MCF 10A (cell line): ENCODE measurements at places on chromosomes 2 and 18. TPM values are rescaled to one million over a fixed set of nuclear protein-coding genes. Genes with fewer than 3 reads are reported as not detected.

- H3K4me1 ChIP-seq: peaks cover 13% of the 10 kb centered on the region
- H3K36me3 ChIP-seq: no peaks in the 10 kb centered on the region
- no peak within 1 kb of the TSS for H3K27ac ChIP-seq
- no peak for DNase-seq
- H3K27me3 ChIP-seq: no peaks in the 10 kb centered on the region
Observed at GRCh38 chr2:68734688-68735525, at the start of gene ARHGAP25. Gene ARHGAP25 (plus strand): TSS chr2:68734811. CDS start chr2:68735200, 389 bp downstream.

DNA sequence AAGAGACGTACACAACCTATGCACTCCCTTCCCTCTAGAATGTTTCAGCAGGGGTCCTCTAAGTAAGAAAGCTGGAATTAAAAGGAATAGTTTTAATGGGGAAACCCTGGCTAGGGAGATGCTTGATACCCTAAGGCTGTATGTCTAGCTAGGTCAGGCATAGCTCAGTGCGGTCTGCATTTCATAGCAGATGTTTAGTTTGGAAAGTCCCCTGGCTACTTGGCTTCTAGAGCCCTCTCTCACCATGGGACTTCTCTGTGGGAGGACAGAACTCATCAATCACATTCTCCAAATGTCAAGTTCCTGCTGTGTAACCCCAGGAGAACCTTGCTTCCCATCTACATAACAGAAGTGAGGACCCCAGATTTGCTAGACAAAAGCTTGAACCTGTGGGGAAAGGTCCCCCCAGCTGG lies 24.1 kb upstream of the ANXA4 start:
- no peak overlapping the region for H3K4me3 ChIP-seq
- H3K27me3 ChIP-seq: no peaks in the 10 kb centered on the region
- H3K27ac ChIP-seq: no peak overlapping the region
- H3K4me1 ChIP-seq: peaks cover 17% of the 10 kb centered on the region
- H3K36me3 ChIP-seq: peaks cover 6% of the 10 kb centered on the region
- DNase-seq: no peak

DNA sequence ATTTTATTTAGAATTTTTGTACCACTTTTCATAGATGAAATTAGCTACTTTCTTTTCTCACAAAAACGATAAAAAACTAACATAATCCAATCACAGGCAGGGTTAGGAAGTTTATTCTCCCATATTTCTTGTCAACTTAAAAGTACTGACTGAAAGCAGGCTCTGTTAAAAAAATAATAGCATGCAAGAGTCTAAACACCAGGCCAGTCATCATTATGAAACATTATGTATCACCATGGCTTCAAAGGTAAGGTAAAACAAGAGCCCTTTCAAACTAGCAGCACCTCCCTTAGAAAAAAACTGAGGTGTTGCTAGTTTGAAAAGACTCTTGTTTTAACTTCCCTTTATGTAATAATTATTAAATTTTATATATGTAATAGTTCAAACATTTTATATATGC lies 848.0 kb downstream of the RNF144A start:
- no peaks in the 10 kb centered on the region for H3K27me3 ChIP-seq
- H3K27ac ChIP-seq: no peak overlapping the region
- no peaks in the 10 kb centered on the region for H3K36me3 ChIP-seq
- no peaks in the 10 kb centered on the region for H3K4me1 ChIP-seq
- no peak for DNase-seq

DNA sequence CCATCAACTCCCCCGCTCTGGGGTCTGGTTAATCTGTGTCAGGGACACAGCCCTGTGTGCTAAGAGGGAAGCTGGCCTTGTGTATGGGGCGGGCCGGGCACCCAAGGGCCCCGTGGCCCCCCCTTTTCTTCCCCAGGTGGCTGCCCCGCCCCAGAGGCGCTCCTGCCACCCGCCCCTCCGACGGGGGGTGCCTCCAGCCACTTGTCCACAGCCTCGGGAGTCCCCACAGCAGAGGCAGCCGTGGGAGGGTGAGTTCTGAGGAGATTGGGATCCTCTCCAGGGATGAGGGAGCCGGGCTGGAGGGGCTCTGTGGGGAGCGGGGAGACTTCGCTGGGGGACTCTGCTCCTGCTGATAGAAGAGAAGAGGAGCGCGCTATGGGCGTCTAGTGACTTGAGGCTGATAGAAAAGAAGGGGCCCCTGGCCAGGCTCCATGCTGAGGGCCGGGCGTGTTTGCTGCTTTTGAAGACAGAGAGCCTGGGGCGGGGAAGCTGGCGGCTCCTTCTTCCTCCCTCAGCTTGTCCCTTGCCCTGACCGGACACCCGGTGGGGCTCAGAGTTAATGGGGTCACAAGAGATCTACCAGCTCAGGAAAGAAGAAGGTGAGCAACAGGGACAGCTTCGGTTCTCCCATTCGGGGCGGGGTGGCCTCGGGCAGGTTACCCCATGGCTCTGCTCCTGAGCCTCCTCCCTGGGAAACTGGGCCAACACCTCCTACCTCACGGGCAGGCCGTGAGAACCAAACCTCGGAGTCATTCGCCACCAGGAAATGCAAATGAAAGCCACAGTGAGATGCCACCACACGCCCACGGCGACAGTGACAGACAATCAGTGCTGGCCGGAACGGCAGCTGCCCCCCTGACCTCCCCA lies 89.4 kb upstream of the TAF1B start:
- peak; percentile 77 for DNase-seq
- peak overlapping the region; percentile 69 for H3K4me3 ChIP-seq
- H3K4me1 ChIP-seq: peaks cover 36% of the 10 kb centered on the region
- H3K27ac ChIP-seq: peak overlapping the region; percentile 82
- H3K36me3 ChIP-seq: no peaks in the 10 kb centered on the region

GRCh38 chr2:185676316-185676715 lies 62.3 kb upstream of the FSIP2 start:
- H3K4me3 ChIP-seq: no peak overlapping the region
- no peaks in the 10 kb centered on the region for H3K27me3 ChIP-seq
- DNase-seq: peak; percentile 7
- H3K4me1 ChIP-seq: no peaks in the 10 kb centered on the region
- no peaks in the 10 kb centered on the region for H3K36me3 ChIP-seq

DNA sequence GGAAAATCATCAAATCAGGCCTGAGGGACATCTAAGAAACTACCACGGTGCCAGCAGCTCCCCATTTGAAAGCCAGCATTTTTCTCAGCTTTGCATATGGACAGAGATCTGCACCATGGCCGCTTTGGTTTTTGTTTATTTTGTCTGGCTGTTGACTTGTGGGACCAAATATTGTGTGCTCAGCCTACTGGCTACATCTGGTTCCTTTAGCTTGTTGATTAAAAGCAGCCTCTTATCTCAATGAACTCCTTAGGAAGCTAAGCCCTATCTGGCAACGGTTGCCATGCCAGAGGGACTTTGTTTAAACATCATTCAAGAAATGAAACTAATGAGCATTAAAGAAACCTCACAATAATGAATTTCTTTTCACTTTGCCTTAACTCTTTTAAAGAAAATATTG lies 32.4 kb upstream of the CCDC150 start:
- DNase-seq: no peak
- no peaks in the 10 kb centered on the region for H3K36me3 ChIP-seq
- H3K4me3 ChIP-seq: no peak overlapping the region
- no peak overlapping the region for H3K27ac ChIP-seq
- H3K4me1 ChIP-seq: peaks cover 16% of the 10 kb centered on the region

DNA sequence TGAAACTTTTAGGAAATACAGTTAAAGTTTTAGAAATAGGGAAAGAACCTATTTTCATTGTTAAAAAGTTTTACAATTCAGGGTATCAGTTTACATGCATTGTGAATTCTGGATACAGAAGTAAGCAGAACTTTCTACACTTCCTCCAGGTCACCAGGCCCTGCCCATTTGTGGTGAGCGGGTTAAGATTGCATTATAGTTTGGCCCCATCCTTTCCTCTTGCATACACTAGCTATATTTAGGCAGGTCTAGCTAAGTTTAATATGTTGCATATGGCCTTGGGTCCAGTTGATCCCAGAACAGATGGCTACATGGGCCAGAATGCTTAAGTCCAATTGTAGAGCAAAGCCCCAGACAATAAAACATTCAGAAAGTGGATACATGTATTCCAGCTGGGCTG lies 4.8 kb downstream of the VWA3B start:
- H3K4me3 ChIP-seq: no peak overlapping the region
- no peaks in the 10 kb centered on the region for H3K36me3 ChIP-seq
- H3K27me3 ChIP-seq: no peaks in the 10 kb centered on the region

GRCh38 chr2:198337368-198337767 lies 533.0 kb downstream of the PLCL1 start:
- H3K27ac ChIP-seq: no peak overlapping the region
- no peaks in the 10 kb centered on the region for H3K36me3 ChIP-seq
- H3K27me3 ChIP-seq: peaks cover 80% of the 10 kb centered on the region
- DNase-seq: no peak
- H3K4me1 ChIP-seq: no peaks in the 10 kb centered on the region

- H3K36me3 ChIP-seq: no peaks in the 10 kb centered on the region
- no peaks in the 10 kb centered on the region for H3K4me1 ChIP-seq
- H3K27ac ChIP-seq: no peak overlapping the region
- no peak overlapping the region for H3K4me3 ChIP-seq
- no peak for DNase-seq
Observed at GRCh38 chr2:2083113-2083758, 247.8 kb downstream of the MYT1L start.

- H3K4me1 ChIP-seq: peaks cover 69% of the 10 kb centered on the region
- H3K4me3 ChIP-seq: peak overlapping the region; percentile 18
- DNase-seq: peak; percentile 38
- H3K36me3 ChIP-seq: peaks cover 43% of the 10 kb centered on the region
Observed at GRCh38 chr2:201126308-201127151, 10.6 kb downstream of the CFLAR start.

DNA sequence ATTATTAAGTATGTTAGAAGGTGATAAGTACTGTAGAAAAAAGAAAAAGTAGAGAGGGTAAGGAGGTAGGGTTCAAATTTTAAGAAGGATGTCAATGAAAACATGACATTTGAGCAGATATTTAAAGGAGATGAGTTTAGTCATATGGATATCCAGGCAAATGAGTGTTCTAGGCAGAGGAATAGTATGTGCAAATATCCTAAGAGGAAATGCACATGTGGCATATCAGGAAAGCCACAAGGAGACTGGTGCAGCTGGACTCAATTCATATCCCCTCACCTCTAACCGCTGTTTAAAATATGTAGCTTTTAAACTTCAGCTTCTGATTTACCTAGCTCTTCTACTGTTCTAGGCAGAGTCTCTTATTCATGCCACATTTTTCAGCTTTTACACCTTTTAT lies 9.5 kb downstream of the AGPS start:
- no peak for DNase-seq
- peaks cover 45% of the 10 kb centered on the region for H3K4me1 ChIP-seq
- peaks cover 4% of the 10 kb centered on the region for H3K36me3 ChIP-seq

GRCh38 chr18:79797518-79798345 lies at the start of gene KCNG2:
Gene KCNG2 (plus strand): TSS chr18:79797938. CDS start chr18:79863668, 65,730 bp downstream.
- no peaks in the 10 kb centered on the region for H3K36me3 ChIP-seq
- no peak within 1 kb of the TSS for H3K27ac ChIP-seq
- no peak for DNase-seq
- H3K4me3 ChIP-seq: no peak within 1 kb of the TSS
- no peaks in the 10 kb centered on the region for H3K4me1 ChIP-seq
- H3K27me3 ChIP-seq: peaks cover 12% of the 10 kb centered on the region

DNA sequence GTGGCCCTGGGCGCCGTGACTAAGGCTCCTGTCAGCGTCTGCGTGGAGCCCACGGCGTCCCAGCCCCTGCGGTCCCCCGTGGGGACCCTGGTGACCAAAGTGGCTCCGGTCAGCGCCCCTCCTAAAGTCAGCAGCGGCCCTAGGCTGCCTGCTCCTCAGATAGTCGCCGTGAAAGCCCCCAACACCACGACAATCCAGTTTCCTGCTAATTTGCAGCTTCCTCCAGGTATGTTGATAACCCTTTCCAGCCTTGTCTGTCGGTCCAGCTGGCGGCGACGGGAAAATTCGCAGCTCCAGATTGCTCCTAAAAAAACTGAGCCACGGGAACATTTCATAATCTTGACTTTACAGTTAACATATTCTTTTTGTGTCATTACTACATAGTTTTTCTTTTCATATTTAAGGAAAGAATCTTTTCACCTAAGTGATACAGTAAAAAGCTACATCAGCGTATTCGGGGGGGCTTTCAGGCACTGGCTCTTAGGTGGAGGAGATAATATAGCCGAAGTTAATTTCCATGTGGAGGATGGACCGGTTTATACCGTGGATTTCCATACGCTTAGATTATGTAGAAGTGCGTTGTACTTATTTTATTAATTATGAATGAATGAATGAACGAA lies 916 bp downstream of the TAF4B start:
- peak; percentile 34 for DNase-seq
- peaks cover 17% of the 10 kb centered on the region for H3K4me1 ChIP-seq
- H3K4me3 ChIP-seq: peak overlapping the region; percentile 93
- H3K27ac ChIP-seq: peak overlapping the region; percentile 99
- peaks cover 7% of the 10 kb centered on the region for H3K36me3 ChIP-seq

DNA sequence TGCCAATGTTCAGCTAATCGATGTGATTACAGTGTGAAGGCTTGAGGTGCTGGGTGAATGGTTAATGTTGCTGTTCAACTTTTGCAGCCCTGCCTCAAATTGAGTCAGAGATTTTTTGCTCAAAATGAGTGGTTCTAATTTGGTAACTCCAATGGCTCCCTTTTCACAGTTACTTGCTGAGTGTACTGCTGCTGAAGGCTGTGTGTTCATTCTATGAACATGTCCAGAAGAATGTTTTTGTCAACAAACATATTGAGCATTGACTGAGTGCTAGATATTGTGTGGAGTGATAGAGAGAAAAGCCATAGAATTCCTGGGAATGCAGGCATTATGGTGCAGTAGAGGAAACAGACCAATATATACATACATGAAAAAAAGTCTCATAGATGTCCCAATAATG lies 39.0 kb upstream of the TCF4 start:
- H3K4me1 ChIP-seq: no peaks in the 10 kb centered on the region
- no peaks in the 10 kb centered on the region for H3K36me3 ChIP-seq
- no peak overlapping the region for H3K27ac ChIP-seq
- no peaks in the 10 kb centered on the region for H3K27me3 ChIP-seq
- no peak for DNase-seq

DNA sequence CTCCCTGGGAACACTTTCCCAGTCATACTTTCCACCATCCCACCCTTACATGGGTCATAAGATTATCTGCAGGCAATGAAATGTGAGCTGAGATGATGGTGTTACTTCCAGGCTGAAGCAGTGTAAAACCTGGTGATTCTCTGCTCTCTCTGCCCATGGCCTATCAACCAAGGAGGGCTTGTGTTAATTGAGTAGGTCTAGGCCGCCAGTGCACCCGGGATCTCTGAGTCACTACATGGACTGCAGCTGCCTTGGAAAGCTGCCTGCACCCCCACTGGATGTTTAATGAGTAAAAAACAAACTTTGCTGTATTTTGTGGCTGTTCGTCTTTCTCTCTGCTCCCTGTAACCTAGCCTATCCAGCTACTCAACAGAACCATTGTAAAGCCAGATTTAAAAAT lies 451.7 kb upstream of the SMIM21 start:
- no peaks in the 10 kb centered on the region for H3K36me3 ChIP-seq
- H3K27ac ChIP-seq: no peak overlapping the region
- no peak overlapping the region for H3K4me3 ChIP-seq
- no peaks in the 10 kb centered on the region for H3K27me3 ChIP-seq

GRCh38 chr2:63658176-63658968 lies 69.6 kb downstream of the MDH1 start:
- H3K27ac ChIP-seq: no peak overlapping the region
- no peak for DNase-seq
- H3K36me3 ChIP-seq: no peaks in the 10 kb centered on the region

GRCh38 chr2:235984552-235984951 lies 183.6 kb downstream of the GBX2 start:
- DNase-seq: no peak
- H3K27ac ChIP-seq: no peak overlapping the region
- H3K4me1 ChIP-seq: no peaks in the 10 kb centered on the region
- no peaks in the 10 kb centered on the region for H3K27me3 ChIP-seq

The SCYGR4 gene
- total RNA-seq: not detected in 2 replicates

The STARD6 gene
- not detected in 2 replicates for total RNA-seq

The C1QL2 gene
- total RNA-seq: not detected in 2 replicates

The FLACC1 gene
- 0.74 and 1.1 TPM in 2 replicates for total RNA-seq

The MROH2A gene
- not detected in 2 replicates for total RNA-seq

The RAB12 gene
- total RNA-seq: 27.8 and 28.4 TPM in 2 replicates

The GPBAR1 gene
- 0.16 TPM in 1 of 2 replicates, not detected in the other for total RNA-seq

The ZNF396 gene
- 1.2 and 2.0 TPM in 2 replicates for total RNA-seq
